Stimulated activated CD4-positive, alpha-beta T cell treated with anti-CD3 and anti-CD28 coated beads, Interleukin-12 subunit alpha, Interleukin-12 subunit beta, amount 100 ng/mL, for 24 hours (primary cell): ENCODE measurements at places on chromosomes 2 and 18.

DNA sequence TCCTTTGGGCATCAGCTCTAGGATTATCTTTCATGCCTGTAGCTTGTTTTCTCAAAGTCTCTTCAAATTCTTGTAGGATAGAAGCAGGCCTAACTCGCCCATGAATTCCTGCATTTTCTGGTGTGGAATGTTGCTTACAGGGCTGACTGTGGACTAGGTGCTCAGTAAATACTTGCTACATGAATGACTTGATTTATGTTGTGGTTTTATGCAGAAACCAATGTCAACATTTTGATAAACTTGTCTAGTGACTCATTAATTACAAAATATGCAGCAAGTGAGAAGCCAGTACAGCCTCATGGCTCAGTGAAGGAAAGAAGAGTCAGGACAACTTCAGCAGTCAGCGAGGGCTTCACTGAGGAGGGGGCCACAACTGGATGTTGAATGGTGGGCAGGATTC lies 110.6 kb upstream of the SIX2 start:
- DNase-seq = no peak

DNA sequence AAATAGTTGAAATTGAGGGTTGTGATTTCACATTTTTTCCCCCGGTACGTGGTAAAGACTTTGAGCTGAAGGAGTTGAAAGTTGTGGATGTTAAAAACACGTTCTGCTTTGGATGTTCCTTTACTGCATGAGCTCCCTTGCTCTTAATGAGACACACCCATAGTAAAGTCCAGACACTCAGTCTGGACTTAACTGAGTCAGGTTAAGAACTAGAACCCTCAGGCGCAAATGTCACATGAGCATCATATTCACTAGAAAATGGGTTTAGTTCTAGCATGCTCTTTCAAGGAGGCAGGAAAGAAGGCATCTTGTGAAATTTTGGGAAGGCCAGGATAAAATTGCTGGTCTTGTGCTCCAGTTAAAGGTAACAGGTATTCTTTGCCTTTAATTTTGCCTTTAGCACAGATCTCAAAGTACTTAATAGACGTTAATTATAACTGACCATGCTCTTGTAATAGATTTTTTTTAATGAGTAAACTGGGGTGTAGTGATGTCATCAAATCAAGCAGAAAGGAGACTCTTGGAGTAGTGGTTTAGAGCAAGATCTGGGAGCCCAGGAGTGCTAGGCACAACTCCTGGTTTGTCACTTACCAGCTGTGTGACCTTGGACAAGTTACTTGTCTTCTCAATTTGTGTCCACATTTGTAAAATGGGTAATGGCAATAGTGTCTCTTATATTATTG lies 20.6 kb downstream of the ITGA6 start:
- DNase-seq = no peak

GRCh38 chr2:231709981-231710798 lies 1.9 kb downstream of the PTMA start:
- peak; percentile 70 for DNase-seq

DNA sequence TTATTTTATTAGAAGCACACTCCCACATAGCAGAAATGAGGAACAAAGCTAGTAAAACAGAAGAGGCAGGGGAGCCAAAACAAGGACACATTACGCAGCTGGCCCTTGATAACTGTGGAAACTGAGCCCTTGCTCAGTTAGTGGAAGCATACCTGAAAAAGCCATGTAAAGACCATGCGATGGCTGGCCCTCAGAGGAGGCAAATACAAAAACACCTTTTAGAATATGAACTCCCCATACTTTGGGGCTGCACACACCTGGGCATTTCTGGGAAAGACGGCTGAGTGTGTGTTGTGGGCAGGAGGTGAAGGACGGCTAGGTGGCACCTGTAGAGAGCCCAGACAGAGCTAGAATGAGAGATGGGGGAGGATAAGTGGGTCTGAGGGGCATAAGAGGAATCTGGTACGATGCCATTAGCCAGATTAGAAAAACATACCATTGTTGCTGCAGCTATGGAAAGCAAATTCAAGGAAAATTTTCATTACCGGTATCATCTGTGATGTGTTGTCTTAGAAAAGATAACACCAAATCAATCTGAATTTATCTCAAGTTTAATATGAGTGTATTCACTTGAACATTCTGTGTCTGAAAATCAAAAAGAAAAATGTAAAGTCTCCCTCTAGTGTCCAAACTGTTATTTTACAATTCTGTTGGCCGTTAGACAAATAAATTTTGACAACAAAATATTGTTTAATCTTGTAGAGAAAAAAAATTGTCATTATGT lies 45.2 kb upstream of the SULT1C3 start:
- DNase-seq = no peak

DNA sequence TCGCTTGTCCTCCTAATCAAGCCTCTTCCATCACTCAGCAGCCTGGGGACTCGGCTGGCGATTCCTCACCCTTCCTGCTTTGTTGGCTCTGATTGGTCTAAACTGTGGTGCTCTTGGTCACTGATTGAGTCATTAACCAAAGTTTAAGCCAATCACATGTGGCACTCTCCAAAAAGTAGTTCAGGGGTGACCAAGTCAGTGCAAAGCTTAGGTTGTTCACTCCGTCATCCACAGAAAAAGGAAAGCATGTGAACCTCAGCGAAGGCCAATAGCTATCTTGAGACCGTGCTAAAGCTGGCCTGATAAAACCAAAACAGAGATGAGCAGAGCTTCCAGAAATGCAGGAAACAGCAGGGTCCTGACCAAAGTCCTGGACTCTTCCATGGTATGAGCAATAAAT lies 4.9 kb downstream of the ALPK2 start:
- no peak for DNase-seq

DNA sequence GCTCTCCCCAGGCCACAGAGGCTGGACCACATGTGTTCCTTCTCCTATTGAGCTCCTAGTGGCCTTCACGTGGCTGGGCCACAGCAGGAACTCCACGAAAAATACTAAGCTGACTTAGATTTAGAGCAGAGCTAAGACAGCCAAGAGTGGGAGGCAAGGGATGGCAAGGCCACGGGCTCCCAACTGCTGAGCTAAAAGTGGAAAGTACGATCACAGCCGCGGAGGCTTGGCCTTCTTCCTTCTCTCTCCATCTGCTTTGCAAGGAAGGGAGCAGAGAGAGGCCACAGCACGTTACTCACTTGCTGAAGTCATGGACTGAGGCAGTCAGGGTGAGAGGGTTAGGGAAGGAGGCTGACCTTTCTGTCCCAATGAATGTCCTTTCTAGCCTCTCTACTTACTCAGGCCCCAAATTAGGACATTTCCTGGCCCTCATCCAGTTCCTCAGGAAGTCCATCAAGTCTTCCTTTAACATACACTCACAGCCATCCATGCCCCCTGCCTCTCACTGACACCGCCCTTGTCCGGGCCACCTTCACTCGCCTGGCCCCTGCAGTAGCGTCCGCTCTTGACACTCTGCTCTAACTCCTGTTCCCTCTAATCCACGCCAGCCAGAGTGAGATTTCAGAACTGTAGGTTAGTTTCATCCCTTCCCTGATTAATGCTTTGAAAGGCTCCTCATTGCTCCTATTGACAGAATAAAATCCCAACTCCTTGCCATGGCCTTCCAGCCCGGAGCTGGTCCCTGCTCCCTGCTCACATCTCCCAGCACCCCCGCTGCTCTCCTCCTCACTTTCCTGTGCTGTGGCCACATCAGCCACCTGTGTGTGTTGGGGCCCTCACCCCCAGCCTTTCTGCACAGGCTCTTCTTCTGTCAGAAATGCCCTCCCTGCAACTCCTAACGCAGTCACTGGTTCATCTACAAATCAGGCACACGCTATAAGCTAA lies 204.2 kb downstream of the CYP26B1 start:
- no peak for DNase-seq
